Epithelial cell of proximal tubule (primary cell): ENCODE measurements at places on chromosomes 1 and 21. TPM values are rescaled to one million over a fixed set of nuclear protein-coding genes. Genes with fewer than 3 reads are reported as not detected.

FHAD1 gene
- total RNA-seq: 0.35 and 0.43 TPM in 2 replicates

NENF gene
- total RNA-seq: 78.7 and 115 TPM in 2 replicates

SDC3 gene
- total RNA-seq: 25.6 and 35.2 TPM in 2 replicates

MFAP2 gene
- total RNA-seq: 42.2 and 53.2 TPM in 2 replicates
